ENCODE measurements at places on chromosomes 6 and 20. TPM values are rescaled to one million over a fixed set of nuclear protein-coding genes. Genes with fewer than 3 reads are reported as not detected.

Gene MUC22
- not detected for total RNA-seq

Gene EZR
- 62.7 TPM for total RNA-seq

Gene ANKEF1
- 3.3 TPM for total RNA-seq

Gene PAX1
- total RNA-seq: not detected

Gene MUC21
- total RNA-seq: not detected

Gene GNRH2
- total RNA-seq: 0.57 TPM

Gene PRSS16
- not detected for total RNA-seq

Gene MOXD1
- total RNA-seq: 0.29 TPM

Gene PLTP
- 8.4 TPM for total RNA-seq

Gene MOCS1
- 9.2 TPM for total RNA-seq

Gene TNXB
- total RNA-seq: 4.2 TPM

Gene F13A1
- not detected for total RNA-seq

Gene NOL4L
- total RNA-seq: 69.6 TPM

Gene GMPR
- 17.6 TPM for total RNA-seq

Gene HSD17B8
- total RNA-seq: 4.9 TPM

Gene RPL7L1
- total RNA-seq: 153 TPM

Gene LAMP5
- total RNA-seq: 0.98 TPM

Gene COL11A2
- 0.33 TPM for total RNA-seq

Gene VGLL2
- total RNA-seq: not detected

Gene ADRM1
- total RNA-seq: 182 TPM

Gene CRNKL1
- total RNA-seq: 21.9 TPM

Gene HS3ST5
- total RNA-seq: not detected

Gene CGA
- not detected for total RNA-seq

Gene FOXS1
- 1.3 TPM for total RNA-seq

Gene PTCRA
- total RNA-seq: not detected

Gene PI3
- not detected for total RNA-seq

Gene PKIB
- 0.33 TPM for total RNA-seq

Gene LBP
- total RNA-seq: not detected

Gene MYMX
- 0.98 TPM for total RNA-seq

Gene KIAA1755
- 0.19 TPM for total RNA-seq

Gene PREX1
- total RNA-seq: 109 TPM

Gene RPP21
- 34.3 TPM for total RNA-seq

Gene IRAK1BP1
- 3.9 TPM for total RNA-seq

Gene ZDHHC14
- total RNA-seq: 25.2 TPM

Gene CRISP3
- not detected for total RNA-seq

Gene ZBTB2
- 8.8 TPM for total RNA-seq

Gene MAS1
- not detected for total RNA-seq

Gene FAM209B
- not detected for total RNA-seq

Gene VNN1
- 0.29 TPM for total RNA-seq

Gene GPR63
- total RNA-seq: not detected

Gene TCF21
- total RNA-seq: not detected

Gene RBL1
- total RNA-seq: 13.9 TPM

Gene SOX18
- 52.4 TPM for total RNA-seq

Gene XRN2
- 82.6 TPM for total RNA-seq

Gene CBLN4
- total RNA-seq: not detected

Gene CHRNA4
- not detected for total RNA-seq

Gene ZNF76
- total RNA-seq: 22.3 TPM
